Hematopoietic multipotent progenitor cell (in vitro differentiated cells): ENCODE measurements at places on chromosomes 11 and 22.

DNA sequence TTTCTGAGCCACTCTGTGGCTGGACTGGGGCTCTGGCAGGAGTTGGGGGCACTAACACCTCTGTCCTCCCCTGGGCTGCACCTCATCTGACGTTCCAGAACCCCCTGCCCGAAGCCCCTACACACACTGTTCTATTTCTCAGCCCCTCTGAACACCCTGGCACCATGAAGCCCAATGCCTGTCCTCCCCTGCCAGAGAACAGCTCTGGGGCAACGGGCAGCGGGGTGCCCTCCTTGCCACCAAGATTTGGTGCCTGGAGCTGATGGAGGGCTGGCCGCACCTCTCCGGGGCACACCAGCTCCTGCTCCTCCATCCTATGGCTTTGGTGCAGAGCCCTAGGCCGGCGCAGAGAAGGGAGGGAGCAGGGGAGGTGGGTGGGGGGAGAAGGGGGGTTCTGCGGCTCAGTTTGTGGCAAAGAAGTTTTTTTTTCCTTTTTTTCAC is 16.3 kb downstream of the DUSP8 start:
- DNase-seq = no peak

DNA sequence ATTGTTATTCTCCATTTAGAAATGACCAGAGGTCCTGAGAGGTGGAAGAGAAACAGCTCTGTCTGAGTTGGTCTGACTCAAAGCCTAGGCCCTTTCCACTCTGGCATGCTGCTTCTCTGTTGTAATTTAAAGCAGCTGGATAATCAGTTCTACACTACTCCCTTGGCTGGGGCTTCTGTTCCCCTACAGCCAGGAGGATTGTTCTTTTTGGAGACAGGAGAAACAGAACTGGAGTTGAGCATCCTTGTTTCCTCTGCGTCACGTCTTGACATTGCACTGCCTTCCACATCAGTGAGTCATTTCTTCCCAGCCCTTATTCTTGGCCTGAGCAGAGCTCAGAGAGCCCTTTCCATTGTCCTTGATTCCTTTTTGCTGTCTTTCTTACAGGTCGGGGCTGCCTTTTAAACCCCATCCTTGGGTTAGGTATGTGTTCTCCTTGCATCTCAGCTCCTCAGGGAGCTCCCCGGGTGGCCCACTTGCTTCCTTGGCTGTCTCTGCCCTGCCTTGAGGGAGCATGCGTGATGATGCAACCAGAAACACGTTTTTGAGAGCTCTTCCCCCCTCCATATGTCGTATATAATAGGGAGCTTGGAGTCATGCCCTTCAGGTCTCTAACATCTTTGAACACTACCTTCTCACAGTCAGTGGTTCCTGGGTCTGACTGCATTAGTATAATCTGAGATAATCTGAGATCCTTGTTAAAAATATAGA is 35.7 kb downstream of the CYB5R2 start:
- no peak for DNase-seq

DNA sequence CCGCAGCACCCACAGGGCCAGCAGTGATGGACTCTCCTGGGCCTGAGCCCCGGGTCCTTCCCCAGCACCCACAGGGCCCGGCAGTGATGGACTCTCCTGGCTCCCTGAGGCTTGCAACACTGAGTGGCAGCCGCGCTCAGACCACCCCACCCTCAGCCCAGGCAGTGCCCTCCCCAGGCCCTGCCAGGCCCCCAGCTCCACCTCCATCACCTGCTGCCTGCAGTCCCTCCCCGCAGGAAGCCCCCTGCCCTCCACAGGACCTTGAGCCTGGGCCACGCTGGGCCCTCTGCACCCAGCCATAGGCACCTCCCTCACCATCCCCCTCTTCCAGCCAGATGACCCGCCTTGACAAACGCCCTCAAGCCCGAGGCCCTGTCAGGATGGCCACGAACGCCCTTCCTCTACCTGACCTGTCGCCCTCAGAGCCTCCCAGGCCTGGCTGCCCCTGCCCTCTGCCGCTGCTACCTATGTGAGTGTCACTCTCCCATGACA is 11.4 kb downstream of the ALG12 start:
- DNase-seq = no peak

DNA sequence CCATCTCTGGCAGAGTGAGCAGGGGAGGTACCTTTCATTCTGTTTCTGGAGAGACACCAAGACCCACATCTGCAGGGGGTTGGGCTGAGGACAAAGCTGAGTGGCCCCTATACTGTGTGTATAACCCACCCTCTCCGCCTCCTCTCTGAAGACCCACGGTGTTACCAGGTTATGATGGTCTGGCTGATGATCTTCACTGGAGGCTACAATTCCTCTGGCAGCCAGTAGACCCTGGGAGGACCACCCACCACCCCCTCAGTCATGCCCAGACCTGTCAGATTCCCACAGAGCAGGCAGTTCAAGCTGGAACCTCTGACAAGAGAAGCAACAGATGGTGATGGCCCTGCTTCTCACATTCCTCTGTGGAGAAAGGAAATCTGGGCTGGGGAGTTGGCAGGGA is 11.4 kb upstream of the KCNJ1 start:
- DNase-seq = no peak

- DNase-seq = no peak
Observed at GRCh38 chr11:128941573-128942271, 949 bp downstream of the TP53AIP1 start.

GRCh38 chr11:12298610-12299009 is 78.8 kb upstream of the PARVA start:
- no peak for DNase-seq

GRCh38 chr11:766106-766935 is 11.0 kb downstream of the GATD1 start:
- no peak for DNase-seq

DNA sequence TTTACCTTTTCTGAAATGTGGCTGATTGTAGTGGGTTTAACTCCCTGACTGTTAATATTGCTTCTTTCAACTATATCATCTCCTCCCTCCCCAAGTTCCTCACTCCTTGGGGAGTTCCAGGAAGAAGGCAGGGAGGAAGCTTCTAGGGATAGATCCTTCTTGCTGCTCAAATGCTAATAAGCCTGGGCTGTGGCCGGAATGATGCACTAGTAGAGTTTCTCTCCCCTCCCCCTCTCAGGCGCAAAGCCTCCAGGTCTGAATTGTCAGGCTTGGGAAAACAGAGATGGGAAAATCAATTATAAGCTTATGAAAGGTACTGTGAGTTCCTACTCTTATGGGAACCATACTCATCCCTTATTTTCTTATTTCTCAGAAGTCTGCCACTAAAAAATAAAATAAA is 30.8 kb downstream of the FEZ1 start:
- DNase-seq = no peak

GRCh38 chr11:131109257-131109656 is 193.0 kb upstream of the SNX19 start:
- no peak for DNase-seq

DNA sequence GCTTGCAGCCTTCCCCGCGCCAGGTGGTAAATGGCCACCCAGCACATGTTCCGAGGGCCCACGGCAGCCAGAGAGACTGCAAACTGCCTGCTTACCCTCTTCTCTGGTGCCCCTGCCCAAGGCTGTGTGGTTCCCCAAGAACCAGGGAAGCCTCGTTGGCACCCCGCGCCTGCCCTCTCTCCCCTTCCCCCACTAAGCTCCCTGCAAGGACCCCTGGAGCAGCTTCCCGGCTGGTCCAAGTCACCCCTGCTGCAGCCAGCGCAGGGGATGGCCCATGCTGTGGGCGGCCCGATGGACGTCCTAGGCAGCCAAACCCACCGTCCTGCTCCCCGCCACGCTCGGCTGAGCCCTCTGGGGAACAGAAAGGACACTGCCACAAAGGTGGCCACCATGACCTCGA is 30.2 kb downstream of the MACROD1 start:
- no peak for DNase-seq

DNA sequence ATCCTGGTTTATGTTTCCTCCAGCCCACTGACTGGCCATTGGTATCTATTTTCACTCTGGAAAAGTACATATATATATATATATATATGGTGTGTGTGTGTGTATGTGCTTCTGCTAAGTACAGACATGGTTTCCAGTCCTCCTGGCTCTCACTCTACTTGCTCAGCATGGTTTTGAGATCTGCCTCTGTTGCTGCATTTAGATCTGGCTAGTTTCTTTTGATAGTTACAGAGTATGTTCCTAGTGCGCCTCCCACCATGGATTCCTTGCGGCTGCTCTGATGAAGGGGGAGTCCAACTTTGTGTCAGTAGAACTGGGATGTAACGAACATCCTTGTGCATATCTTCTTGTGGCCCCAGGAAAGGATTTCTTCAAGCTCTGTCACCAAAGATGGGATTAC is 274.1 kb downstream of the MIAT start:
- DNase-seq = no peak

DNA sequence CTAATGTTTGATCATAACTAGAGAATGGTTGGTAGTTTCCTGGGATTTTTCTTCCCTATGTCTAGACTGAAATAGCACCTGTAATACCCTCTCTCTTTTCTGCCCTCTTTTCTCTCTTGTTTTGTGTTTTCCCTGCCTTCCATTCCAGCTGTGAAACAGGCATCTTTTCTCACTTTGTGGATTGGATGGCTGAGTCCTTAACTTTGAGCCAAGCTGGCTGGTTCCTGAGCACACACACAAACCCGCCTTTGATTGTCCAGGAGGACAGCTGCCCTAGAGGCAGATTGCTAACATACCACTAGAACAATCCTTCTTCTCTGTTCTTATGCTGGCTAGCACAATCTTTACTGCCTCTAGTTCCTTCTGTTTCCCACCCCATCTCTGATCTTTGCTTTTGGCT is 17.7 kb downstream of the CTNND1 start:
- no peak for DNase-seq

GRCh38 chr11:81497202-81497804 is 1236.4 kb downstream of the FAM181B start:
- peak; percentile 7 for DNase-seq

- no peak for DNase-seq
Observed at GRCh38 chr11:34633990-34634693, 13.2 kb downstream of the EHF start.

- no peak for DNase-seq
Observed at GRCh38 chr22:23826510-23827350, 12.1 kb downstream of the DERL3 start.

DNA sequence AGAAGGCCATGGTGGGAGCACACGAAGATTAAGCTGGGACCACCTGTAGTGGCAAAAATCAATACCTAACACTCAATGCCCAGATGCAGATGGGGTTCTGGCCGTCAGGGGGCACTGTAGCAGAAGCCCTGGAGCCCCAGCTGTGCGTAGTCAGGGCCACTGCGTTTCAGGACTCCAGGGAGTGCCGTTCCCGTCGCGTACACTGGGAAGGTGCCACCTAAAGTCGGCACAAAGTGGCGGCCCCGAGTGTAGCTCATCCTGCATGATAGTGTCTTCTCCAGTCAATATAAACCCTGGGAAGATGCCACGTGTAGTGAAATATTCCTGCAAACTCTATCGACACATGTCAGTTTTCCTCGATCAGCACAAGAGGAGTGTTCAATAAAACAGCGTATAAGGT is 123.8 kb upstream of the NTM start:
- no peak for DNase-seq
